ENCODE measurements at places on chromosomes 3 and 15. TPM values are rescaled to one million over a fixed set of nuclear protein-coding genes. Genes with fewer than 3 reads are reported as not detected.

The STRA6 gene
- total RNA-seq, result 3.2 TPM

The ZNF620 gene
- total RNA-seq, result 0.77 TPM

The A4GNT gene
- total RNA-seq, result not detected

The TNFAIP8L3 gene
- 0.37 TPM for total RNA-seq

The GPR87 gene
- total RNA-seq, result not detected

The GREM1 gene
- total RNA-seq, result 2,531 TPM

The CAMP gene
- total RNA-seq, result not detected

- H3K27ac ChIP-seq, result no peak overlapping the region
- H3K4me1 ChIP-seq, result peaks cover 2% of the 10 kb centered on the region
- no peak overlapping the region for H3K4me3 ChIP-seq
- no peak for DNase-seq
Observed at GRCh38 chr3:128269006-128269775, 115.9 kb downstream of the EEFSEC start.

DNA sequence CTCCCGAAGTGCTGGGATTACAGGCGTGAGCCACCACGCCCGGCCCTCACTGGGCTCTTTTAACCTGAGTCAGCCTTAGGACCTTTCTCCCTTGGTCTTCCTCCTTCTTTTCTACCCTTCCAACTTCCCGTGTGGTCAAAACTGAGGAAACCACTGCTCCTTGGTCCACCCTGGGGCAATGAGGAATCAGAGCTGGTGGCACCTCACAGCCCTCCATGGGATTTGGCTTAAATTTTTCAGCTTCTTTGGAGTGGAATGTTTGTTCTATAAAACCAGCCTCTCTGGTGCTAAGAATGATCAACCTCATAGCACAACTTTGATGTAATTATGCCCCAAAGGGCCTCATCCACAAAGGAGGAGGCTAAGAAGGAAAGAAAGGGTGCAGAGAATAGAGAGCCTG is 76.6 kb upstream of the CFAP20DC start:
- DNase-seq, result no peak
- H3K4me3 ChIP-seq, result peak overlapping the region; percentile 19
- peaks cover 64% of the 10 kb centered on the region for H3K4me1 ChIP-seq
- H3K27ac ChIP-seq, result peak overlapping the region; percentile 53
- no peaks in the 10 kb centered on the region for H3K36me3 ChIP-seq
- no peaks in the 10 kb centered on the region for H3K27me3 ChIP-seq

GRCh38 chr15:75349851-75350588 is 3.2 kb downstream of the NEIL1 start:
- no peak overlapping the region for H3K27ac ChIP-seq
- no peak for DNase-seq
- H3K4me1 ChIP-seq, result no peaks in the 10 kb centered on the region
- peaks cover 16% of the 10 kb centered on the region for H3K27me3 ChIP-seq

DNA sequence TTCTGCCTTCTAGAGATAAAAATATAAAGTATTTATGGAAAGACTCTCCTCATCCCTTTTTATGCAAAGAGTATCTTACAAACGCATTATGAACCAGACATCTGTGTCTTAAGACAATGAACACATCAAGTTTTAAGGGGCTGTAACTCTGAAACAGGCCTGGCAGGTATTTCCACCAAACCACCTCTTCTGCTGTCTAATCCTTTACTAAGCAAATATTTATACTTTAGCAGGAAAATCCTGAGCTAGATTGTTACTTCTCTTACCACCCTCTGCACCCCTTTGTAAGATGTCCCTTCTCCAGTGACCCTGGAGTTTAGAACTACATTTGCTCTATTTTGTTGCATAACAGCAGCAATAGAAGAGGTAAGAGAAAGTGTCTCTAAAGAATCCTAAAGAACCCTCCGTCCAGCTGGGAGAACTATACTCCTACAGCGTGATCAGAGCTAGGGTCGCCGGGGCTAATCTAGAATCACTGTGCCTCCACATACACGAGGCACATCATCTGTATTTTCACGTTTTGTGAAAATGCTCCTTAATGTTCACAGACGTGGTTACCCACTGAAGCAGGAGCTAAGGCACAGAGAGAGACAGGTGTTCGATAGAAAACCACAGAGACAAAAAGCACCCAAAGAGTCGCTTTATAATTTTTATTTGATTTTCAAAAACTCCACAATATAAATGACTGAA is 129.6 kb downstream of the FOXP1 start:
- H3K36me3 ChIP-seq, result no peaks in the 10 kb centered on the region
- H3K4me1 ChIP-seq, result peaks cover 49% of the 10 kb centered on the region
- H3K27ac ChIP-seq, result no peak overlapping the region
- H3K4me3 ChIP-seq, result no peak overlapping the region
- no peak for DNase-seq

DNA sequence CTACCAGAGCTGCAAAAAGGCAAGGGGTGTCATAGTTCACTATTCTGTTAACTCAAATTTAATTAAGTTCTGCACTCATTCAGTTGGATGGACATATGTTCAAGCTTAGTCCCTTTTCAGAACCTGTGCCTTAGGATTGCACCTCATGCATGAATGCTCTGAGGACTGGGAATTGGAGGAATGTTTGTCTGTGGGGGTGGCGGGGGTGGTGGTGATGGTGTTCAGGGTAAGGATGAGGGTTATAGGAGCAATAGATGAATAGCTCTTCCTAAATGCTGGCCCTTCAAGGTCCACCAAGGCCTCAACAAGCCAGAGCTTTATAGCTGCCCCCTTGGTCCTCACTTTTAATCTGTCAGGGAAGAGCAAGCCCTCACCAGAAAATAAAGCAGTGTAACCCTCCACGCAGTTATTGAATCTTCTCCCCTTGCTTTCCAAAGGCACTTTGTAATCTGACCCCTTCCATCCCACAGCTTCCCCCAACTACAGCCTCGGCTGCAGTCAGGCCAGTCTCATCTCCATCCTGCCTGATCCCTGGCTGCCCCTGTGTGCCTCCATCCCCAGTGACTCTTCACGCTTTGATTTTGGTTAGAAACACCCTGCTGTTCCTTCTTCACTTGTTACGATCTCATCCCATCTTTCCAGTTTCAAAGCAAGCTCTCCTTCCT is 221.6 kb upstream of the LMCD1 start:
- no peak for DNase-seq
- H3K36me3 ChIP-seq, result no peaks in the 10 kb centered on the region
- H3K27ac ChIP-seq, result no peak overlapping the region
- no peaks in the 10 kb centered on the region for H3K27me3 ChIP-seq
- no peaks in the 10 kb centered on the region for H3K4me1 ChIP-seq

GRCh38 chr15:74205582-74205947 is 3.0 kb upstream of the STRA6 start:
- no peaks in the 10 kb centered on the region for H3K36me3 ChIP-seq
- DNase-seq, result no peak
- H3K4me1 ChIP-seq, result peaks cover 59% of the 10 kb centered on the region
- no peaks in the 10 kb centered on the region for H3K27me3 ChIP-seq
- H3K4me3 ChIP-seq, result no peak overlapping the region

DNA sequence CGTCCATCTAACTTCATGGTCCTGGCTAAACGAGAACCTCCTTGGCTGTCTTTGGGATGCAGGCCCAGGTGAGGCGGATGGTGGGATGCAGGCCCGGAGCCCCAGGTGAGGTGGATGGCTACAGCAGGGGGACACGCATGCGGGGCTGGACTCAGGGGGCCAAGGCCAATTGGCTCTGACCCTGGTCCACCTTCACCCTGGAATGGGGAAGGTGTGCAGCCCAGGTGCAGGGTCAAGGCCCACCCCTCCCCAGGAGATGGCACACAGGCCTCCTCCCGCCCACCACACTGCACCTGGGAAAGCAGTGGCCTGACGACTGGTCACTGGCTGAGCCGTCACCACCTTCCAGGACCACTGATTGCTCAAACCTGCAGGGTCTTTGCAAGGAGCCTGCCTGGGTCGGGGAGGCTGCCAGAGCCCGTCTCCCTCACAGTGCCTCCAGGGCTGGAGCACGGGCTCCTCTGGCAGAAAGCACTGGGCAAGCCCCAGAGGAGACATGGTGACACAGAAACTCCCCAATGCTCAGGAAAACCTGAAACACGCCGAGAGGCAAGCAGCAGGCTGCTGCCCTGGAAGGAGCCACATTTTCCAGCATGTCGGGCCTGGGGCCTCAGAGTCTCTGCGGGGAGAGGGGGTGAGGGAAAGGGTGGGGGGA is 159.6 kb downstream of the LRRK1 start:
- H3K4me1 ChIP-seq, result no peaks in the 10 kb centered on the region
- H3K36me3 ChIP-seq, result no peaks in the 10 kb centered on the region
- no peak overlapping the region for H3K27ac ChIP-seq
- peaks cover 2% of the 10 kb centered on the region for H3K27me3 ChIP-seq

DNA sequence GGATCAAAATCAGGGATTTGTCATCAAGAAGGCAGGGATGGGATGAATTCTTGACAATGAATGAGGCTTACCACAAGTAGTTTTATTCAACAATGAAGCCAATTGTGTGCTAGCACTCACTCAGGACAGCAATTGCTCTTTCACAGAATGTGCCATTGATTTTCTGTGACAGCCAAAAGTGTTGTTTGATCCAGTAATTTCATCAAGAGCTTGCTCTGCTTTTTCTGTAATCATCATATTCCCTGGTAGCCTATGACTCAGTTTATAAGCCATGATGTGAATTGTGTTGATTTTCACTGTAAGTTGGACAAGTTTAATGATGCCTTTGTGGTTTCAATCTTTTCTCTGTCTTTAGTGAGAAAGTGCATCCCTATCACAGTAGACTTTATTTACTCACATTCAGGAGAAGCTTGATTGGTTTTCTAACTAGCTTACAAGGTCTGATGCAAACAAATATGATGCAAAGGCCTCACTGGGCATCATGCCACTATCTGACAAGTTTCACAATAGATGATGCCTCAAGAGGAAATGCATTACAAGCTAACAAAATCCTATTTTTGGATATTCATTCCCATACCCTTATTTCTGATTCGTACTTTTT is 13.6 kb upstream of the CSRNP1 start:
- H3K4me3 ChIP-seq, result peak overlapping the region; percentile 43
- H3K27me3 ChIP-seq, result peaks cover 1% of the 10 kb centered on the region
- H3K27ac ChIP-seq, result peak overlapping the region; percentile 79

GRCh38 chr3:60313231-60313798 is 937.9 kb downstream of the FHIT start:
- no peaks in the 10 kb centered on the region for H3K4me1 ChIP-seq
- H3K27me3 ChIP-seq, result no peaks in the 10 kb centered on the region
- H3K27ac ChIP-seq, result no peak overlapping the region
- H3K36me3 ChIP-seq, result no peaks in the 10 kb centered on the region

DNA sequence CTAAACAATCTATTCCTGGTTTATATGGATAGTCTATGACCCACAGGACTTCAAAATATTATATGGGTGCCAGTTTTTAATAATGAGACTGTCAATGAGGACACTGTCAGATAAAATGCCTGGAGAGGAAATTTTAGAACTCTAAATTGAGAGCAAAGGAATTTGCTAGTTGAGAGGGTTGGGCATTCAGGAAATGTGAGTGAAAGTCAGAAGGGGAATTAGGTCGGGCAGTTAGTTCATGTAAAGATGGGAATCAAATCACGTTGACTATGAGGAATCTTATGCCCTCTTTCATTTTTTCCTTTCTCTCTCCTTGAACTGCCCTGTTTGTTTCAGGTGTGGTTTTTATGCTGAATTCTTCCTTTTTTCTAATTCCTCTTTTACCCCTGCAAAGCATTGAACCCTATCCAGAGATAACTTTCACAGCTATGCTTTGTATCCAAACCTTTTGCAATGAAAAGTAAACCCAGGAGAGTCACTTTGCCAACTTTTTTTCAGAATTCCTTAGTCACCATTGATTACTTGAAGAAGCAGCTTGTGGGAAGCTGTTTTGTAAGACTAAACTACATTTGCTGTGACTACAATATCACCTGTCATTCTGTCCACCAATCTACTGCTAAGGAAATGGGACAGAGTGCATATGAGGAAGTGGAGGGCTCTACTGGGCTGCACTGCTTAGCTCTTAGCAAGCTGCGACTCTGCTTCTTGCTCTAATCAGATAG is 27.8 kb downstream of the CHP1 start:
- peaks cover 14% of the 10 kb centered on the region for H3K4me1 ChIP-seq
- H3K27me3 ChIP-seq, result no peaks in the 10 kb centered on the region
- H3K27ac ChIP-seq, result no peak overlapping the region
- no peak for DNase-seq
- no peak overlapping the region for H3K4me3 ChIP-seq
- H3K36me3 ChIP-seq, result peaks cover 11% of the 10 kb centered on the region

GRCh38 chr3:189096092-189096491 is 75.7 kb upstream of the TPRG1 start:
- no peak overlapping the region for H3K27ac ChIP-seq
- H3K36me3 ChIP-seq, result no peaks in the 10 kb centered on the region
- H3K4me1 ChIP-seq, result no peaks in the 10 kb centered on the region
- DNase-seq, result no peak
- no peak overlapping the region for H3K4me3 ChIP-seq

DNA sequence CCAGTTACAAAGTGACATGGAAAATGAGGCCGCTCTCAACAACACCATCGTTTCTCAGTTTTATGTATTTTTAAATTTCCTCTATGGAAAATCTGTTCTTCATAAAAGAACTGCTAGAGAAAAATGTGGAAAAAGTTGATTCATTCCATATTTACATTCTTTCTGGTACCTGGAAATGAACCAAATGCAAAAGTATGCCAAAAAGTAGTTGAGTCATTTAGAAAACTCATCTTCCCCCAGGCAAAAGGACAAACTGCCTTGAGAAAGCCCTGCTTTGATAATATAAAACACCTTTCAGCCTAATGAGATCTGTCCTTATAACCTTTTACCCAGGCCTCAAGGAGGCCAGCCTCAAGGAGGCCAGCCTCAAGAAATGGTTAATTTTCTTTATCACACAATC is 283.0 kb upstream of the VEPH1 start:
- DNase-seq, result peak; percentile 88
- peaks cover 77% of the 10 kb centered on the region for H3K4me1 ChIP-seq
- peaks cover 25% of the 10 kb centered on the region for H3K36me3 ChIP-seq
- peak overlapping the region; percentile 53 for H3K4me3 ChIP-seq
- peak overlapping the region; percentile 80 for H3K27ac ChIP-seq

- H3K27me3 ChIP-seq, result peaks cover 9% of the 10 kb centered on the region
- H3K4me1 ChIP-seq, result peaks cover 83% of the 10 kb centered on the region
- peak overlapping the region; percentile 99 for H3K27ac ChIP-seq
- H3K36me3 ChIP-seq, result peaks cover 67% of the 10 kb centered on the region
Observed at GRCh38 chr15:92906563-92907081, 6.5 kb downstream of the CHD2 start.

DNA sequence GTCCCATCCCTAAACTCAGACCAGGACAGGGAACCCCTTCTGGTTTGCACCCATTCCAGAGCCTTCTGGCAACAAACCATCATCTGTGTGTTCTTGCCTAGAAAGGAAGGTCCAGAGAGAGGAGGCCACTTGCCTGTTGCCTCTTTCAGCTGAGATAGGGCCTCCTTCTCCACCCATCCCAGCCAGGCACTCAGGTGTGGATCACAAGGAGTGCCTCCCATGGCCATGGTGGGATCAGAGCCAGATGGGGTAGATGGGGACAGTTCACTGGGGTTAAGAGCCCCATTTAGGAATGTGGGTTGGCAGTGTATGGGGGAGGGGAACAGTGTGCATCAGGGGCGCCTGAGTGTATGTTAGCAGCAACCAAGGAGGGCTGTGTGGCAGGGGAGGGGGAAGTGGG is 8.9 kb upstream of the CTDSPL start:
- H3K27ac ChIP-seq, result no peak overlapping the region
- H3K36me3 ChIP-seq, result peaks cover 8% of the 10 kb centered on the region
- H3K4me3 ChIP-seq, result no peak overlapping the region
